ENCODE measurements at places on chromosomes 12 and 14.

- DNase-seq, result peak; percentile 54
Observed at GRCh38 chr12:117850048-117850447, 118.7 kb downstream of the KSR2 start.

DNA sequence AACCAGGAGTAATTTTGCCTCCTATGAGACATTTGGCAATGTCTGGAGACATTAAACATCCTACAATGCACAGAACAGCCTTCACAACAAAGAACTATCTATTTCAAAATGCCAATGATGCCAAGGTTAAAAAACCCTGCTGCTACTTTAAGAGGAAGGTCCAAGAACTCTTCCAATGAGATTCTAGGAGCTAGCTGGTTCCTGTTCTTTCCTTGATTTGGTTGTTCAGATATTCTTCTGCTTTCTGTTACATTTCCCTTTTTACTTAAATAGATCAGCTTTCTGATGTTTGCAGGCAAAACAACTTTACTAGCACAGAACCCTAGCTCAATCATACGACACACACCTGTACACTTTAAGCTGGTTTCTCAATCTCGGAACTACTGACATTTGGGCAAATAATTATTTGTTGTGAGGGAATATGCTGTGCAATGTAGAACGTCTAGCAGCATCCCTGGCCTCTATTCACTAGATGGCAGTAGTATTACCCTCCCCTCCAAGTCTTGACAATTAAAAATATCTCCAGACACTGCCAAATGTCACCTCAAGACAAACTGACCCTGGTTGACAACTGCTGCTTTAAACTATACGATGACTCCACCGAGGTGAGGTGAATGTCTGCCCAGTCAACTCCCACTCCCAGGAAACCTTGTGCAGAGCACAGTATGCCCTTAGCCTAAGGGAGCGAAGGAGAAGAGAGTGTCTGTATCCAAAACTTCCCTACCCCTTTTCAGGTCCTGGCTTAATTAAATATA, 4.4 kb downstream of the BLTP3B start:
- DNase-seq, result no peak

DNA sequence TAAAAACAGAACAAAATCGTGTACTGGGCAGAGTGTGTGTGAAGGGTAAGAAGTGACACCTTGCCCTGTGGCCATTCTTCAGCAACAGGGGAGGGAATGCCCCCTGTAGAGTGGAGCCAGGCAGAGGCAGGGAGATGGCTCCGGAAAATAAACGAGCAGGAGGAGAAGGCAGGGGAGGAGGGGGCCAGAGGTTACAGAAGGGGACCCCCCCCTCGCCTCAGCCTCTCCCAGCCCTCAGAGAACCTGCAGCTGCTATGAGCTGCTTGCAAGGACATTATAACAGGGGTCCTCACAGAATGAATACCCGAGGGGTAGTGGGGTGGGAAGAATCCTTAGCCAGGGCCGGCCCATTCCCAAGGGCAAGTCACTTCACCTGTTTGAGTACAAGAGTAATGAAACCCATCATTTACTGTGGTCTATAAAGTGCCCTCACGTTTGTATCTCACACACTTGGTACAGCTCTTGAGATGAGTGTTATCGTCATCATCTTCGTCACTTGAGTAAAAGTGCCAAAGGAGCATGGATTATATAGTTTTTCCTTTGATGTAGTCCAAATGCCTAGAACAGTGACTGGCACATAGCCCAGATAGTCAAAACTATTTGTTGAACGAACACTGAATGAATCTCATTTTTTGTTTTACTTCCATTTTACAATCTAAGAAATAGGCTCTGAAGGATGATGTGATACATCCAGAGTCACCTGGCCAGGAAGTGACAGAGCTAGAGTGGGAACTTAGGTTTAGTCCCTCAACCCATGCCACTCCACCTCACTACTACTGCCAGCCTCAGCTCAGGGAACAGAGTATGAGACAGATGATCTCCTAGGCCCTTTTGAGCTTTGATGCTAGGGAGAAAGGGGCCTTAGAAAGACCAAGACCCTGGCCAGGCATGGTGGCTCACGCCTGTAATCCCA, 14.5 kb downstream of the SCNN1A start:
- no peak for DNase-seq

DNA sequence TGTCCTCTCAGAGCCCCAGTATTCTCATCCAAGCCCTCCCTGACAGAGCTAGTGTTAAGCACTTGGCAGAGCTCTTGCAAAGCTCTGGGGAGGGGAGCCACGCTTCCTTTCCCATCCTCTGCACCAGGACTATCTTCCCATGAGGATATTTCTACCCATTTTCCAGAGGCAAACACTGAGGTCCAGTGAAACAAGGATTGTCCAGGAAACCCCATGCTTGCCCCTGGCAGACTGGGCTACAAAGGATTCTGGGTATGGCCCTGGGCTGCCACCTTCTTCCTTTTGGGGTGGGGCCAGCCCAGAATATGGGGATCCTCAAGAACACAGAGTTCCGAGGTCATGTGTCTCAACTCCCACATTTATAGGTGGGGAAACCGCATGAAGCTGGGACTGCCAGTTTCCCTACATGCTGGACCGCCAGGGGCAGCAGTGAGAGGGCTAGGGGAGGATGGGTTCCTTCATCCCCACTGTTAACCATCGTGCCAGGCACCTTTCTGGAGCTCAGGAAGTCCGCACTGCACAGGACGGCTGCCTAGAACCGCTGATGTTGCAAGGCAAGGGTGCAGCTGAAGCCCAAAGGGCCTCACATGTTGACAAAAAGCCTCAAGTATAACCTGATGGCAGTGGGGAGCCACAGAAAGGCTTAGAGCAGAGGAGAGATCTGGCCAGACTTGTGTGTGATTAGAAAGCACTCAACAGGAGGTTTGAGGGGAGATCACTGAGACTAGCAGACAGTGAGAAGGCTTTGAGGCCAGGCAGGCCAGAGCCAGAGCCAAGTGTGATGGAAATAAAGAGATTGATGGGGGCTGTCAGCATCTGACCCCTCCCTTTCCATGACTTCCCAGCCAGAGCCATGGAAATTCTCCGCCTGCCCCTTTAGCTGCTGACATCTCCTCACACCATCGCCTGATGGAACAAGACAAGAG, 5.5 kb upstream of the CCDC85C start:
- DNase-seq, result no peak

- DNase-seq, result no peak
Observed at GRCh38 chr12:89468017-89468416, 56.6 kb downstream of the GALNT4 start.

DNA sequence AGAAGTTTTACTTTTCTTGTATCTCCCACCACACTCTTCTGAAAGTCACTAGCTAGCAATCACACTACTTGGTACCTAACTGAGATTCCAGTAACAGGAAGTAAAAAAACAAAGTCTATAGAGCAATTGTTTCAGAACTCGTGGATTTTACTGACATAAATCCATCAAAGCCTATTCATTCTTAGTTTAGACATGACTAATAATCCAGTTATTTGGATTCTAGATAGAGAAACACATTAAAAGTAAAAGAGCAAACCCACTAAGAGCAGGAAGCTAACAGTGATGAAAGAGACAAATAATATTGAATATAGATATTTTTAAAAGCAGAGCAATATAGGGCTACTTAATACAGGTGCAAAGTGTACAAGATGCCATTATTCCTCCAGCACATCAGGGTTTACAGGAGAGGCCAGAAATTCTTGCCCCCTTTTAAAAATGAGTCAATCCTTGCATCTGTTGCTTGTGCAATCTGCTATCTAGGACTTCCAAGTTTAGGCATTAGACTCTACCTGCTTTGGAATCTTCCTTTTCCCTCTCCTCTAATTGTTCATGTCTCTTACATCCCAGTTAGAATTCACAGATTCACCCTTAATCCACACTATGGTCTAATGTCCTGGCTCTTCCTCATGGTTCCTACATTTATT, 6.0 kb downstream of the HEATR5A start:
- peak; percentile 41 for DNase-seq

- DNase-seq, result no peak
Observed at GRCh38 chr12:75844985-75845384, 186.6 kb downstream of the PHLDA1 start.

DNA sequence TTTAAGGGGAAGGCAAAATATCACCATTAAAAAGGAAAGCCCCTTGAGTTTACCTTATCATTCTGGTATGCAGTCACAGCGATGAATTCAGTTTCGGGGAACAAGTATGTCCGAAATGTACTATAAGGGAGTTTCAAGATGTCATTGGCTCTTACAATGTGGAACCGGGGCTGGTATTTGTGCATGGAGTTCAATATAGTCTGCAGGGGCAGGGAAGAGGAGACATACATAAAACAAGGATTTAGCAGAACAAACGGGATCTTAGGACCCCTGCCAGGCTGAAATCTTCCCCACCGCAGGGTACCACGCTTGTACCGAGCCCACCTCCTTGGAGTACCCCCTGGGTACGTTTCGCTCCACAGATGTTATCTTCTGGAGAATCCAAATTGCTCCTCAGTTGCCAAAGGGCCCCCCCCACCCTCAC, 4.5 kb downstream of the TBX3 start:
- DNase-seq, result no peak

DNA sequence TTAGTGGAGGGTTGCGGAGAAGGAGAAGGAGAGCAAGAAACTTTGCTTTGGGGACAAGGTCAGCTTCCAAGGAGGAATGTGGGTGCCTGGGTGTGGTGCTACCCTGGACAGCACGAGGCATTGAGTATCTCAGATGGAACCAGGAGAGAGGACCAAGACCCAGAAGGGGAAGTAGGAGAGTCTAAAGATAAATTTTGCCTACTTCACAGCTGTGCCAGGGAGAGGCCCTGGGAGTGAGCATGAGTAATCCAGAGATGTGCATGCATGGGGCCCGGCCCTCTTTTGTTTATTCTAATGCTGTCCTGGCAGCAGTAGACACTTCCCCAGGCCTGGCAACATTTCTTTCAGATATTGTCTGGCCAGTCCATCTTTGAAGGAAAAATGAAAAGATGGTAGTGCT, 49.5 kb upstream of the GNPNAT1 start:
- DNase-seq, result no peak

- peak; percentile 84 for DNase-seq
Observed at GRCh38 chr14:88189417-88190191, 133.5 kb downstream of the KCNK10 start.
